Activated CD8-positive, alpha-beta memory T cell treated with anti-CD3 and anti-CD28 coated beads, Interleukin-2, amount 10 ng/mL, durations not matched to agents 7 days and 5 days (primary cell): ENCODE measurements at places on chromosomes 5 and 9. TPM values are rescaled to one million over a fixed set of nuclear protein-coding genes. Genes with fewer than 3 reads are reported as not detected.

DNA sequence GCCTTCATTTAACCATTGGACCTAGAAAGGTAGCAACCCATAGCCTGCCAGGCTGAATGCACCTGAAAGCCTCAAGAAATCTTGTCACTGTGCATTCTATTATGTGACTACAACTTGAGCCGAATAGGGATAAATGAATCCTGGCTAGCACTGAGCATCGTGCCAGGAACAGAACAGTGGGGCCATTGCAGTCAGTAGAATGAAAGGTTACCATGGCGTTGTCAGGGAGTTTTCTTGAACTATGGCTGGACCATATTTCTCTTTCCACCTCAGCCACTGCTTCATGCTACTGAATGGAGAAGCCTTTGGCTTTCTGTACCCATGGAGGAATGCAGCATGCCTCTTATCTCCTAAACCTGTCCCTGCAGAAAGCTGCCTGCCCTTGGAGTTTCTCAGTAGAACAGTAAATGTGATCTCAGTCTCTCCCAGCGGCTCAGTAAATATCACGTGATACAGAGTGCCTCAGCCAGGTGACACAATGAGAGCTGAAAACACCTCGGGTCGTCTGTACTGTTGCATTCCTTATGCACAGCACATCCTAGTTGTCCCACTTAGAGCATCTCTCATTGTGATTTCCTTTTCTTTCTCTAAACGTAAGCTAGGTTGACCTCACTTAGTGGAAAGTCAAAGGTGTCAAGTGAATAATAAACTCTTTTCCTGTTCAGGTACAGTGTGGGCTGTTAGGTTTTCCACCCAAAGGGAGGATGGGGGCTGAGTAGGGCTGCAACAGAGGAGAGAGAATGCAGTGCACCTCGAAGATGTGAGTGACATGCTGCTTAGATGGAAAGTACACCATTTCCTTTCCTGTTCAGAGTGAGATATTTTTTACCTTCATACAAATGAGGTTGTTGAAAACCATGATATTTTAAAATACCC lies 115.3 kb downstream of the MACIR start:
- no peaks in the 10 kb centered on the region for H3K4me1 ChIP-seq
- no peak overlapping the region for H3K4me3 ChIP-seq
- peaks cover 28% of the 10 kb centered on the region for H3K27me3 ChIP-seq
- no peak overlapping the region for H3K27ac ChIP-seq
- no peak for DNase-seq

GRCh38 chr9:110257956-110258355 lies 1.6 kb upstream of the TXN start:
- peaks cover 38% of the 10 kb centered on the region for H3K4me1 ChIP-seq
- DNase-seq = no peak
- peak overlapping the region; percentile 97 for H3K27ac ChIP-seq
- peaks cover 7% of the 10 kb centered on the region for H3K36me3 ChIP-seq

DNA sequence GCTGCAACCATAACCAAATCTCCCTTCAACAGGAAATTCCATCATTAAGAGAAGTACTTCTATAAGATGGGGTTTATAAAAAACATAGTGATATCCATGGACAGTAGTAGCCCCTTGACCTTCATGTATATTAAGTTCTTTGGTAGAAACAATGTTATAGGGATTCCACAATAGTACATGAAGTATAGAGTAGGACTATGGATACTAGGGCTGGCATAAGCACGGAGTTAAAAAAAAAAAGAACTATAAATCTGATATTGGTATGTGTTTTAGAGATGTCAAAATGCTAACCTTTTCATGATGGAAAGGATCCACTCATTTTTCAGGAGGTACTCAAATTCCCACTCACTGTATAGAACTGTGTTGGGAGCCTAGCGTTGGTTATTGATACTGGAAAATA lies 337.6 kb downstream of the FGF10 start:
- no peak overlapping the region for H3K27ac ChIP-seq
- no peaks in the 10 kb centered on the region for H3K4me1 ChIP-seq
- H3K27me3 ChIP-seq = no peaks in the 10 kb centered on the region
- H3K36me3 ChIP-seq = no peaks in the 10 kb centered on the region
- H3K4me3 ChIP-seq = no peak overlapping the region

DNA sequence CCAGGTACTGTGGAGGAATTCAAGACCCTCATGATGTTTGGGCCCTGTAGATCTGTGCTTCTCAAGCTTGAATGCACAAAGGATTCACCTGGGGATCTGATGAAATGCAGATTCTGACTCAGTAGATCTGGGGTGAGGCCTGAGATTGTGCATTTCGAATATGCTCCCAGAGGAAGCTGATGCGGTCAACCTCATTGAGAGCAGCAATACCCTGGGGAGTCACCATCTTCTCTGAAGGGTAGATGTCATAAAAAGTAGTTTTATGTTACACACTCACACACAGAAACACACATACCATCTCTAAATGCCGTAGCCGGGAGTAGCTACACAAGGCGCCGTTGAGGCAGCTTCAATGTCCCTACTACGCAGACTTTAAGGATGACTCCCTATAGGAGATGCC lies 55.8 kb upstream of the CPEB4 start:
- no peak for DNase-seq
- H3K36me3 ChIP-seq = no peaks in the 10 kb centered on the region
- H3K27ac ChIP-seq = no peak overlapping the region
- H3K27me3 ChIP-seq = no peaks in the 10 kb centered on the region

GRCh38 chr5:36230151-36230790 lies 11.5 kb downstream of the NADK2 start:
- no peaks in the 10 kb centered on the region for H3K4me1 ChIP-seq
- no peaks in the 10 kb centered on the region for H3K27me3 ChIP-seq
- H3K36me3 ChIP-seq = peaks cover 3% of the 10 kb centered on the region
- H3K4me3 ChIP-seq = no peak overlapping the region
- DNase-seq = no peak
- no peak overlapping the region for H3K27ac ChIP-seq

DNA sequence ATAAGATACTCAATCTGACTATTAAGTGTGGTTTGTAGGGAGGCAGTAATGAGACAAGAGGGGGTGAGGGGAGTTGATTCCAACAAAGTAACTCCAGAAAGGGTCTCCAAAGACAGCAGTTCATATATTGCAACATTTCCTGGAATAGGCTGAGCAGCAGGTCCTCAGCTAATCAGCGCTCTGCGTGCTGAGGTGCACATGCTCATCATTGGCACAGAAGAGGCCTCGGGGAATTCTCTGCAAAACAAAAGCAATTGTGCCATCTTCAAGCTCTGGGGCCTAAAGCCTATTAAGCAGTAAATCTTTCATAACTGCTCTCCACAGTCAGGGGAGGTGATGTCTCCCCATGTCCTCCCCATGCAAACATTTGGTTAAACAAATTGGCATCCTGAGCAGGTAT lies 357.3 kb downstream of the SPOCK1 start:
- H3K4me1 ChIP-seq = no peaks in the 10 kb centered on the region
- H3K27me3 ChIP-seq = peaks cover 2% of the 10 kb centered on the region
- DNase-seq = no peak

PRRX2 gene
- total RNA-seq = not detected

DNA sequence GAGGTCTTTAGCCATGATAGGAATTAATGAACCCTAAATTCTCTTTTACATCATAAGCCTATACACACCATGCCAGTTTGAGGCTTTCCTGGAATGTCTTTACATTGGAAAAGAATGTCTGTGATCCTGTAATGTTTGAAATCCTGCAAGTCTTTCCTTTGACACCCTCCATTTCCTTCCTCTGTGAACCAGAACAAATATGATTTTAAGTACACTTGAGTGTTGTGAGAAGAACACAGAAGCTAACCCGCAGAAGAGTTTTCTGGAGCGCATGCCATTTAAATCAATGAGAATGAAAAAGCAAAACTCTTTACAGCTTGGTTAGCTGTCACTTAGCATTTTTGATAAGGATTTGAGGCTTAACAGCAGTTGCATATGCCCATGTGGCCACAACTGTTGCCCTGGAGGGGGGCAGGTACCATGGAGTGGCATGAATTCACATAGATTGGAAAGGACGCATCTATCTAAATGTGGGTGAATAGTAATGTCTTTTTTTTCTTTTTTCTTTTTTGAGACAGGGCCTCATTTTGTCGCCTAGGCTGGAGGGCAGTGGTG lies 372.6 kb downstream of the KDM4C start:
- no peak for DNase-seq
- H3K27me3 ChIP-seq = no peaks in the 10 kb centered on the region
- peaks cover 38% of the 10 kb centered on the region for H3K36me3 ChIP-seq
- H3K4me3 ChIP-seq = no peak overlapping the region
- H3K4me1 ChIP-seq = peaks cover 3% of the 10 kb centered on the region
- peak overlapping the region; percentile 15 for H3K27ac ChIP-seq

FOXD4L4 gene
- not detected for total RNA-seq

DNA sequence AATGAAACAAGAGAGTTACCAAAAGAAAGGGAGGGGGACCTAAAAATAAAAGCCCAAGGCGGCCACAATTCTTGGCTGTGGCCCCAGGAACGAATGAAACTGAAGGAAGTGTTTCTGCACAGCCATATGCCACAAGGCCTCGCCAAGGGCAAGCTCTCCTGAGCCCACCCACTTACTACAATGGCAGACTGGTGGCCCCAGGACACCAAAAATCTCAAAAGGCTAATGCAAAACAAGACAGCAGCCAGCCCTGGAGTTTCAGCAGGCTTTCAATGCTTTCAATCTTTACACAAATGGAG lies 4.0 kb downstream of the CAMSAP1 start:
- no peak for DNase-seq
- H3K27me3 ChIP-seq = no peaks in the 10 kb centered on the region
- H3K4me1 ChIP-seq = peaks cover 32% of the 10 kb centered on the region
- H3K36me3 ChIP-seq = peaks cover 23% of the 10 kb centered on the region
- H3K27ac ChIP-seq = no peak overlapping the region

DNA sequence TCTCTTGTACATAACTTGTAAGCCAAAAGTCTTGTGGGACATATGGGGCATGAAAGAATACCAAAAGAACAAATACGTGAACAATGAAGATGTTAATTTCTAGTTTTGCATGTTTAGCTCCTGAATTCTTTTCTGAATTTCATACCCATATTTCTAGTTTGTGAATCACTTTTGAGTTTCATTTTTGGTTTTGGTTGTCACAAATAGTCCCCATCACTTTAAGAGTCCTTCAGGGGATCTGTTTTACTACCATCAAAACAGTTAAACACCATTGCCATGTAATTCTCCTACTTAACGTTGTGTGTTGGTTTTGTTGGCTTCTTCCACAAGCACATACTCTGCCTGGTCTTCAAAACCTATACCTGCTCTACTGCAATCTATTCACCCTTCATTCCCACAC lies 27.0 kb downstream of the VCAN start:
- no peak overlapping the region for H3K4me3 ChIP-seq
- no peak for DNase-seq
- H3K27me3 ChIP-seq = peaks cover 21% of the 10 kb centered on the region

GRCh38 chr9:126673689-126674364 lies 60.1 kb downstream of the LMX1B start:
- H3K4me3 ChIP-seq = no peak overlapping the region
- DNase-seq = no peak
- H3K27ac ChIP-seq = no peak overlapping the region
- H3K27me3 ChIP-seq = peaks cover 61% of the 10 kb centered on the region
- H3K36me3 ChIP-seq = peaks cover 2% of the 10 kb centered on the region

DNA sequence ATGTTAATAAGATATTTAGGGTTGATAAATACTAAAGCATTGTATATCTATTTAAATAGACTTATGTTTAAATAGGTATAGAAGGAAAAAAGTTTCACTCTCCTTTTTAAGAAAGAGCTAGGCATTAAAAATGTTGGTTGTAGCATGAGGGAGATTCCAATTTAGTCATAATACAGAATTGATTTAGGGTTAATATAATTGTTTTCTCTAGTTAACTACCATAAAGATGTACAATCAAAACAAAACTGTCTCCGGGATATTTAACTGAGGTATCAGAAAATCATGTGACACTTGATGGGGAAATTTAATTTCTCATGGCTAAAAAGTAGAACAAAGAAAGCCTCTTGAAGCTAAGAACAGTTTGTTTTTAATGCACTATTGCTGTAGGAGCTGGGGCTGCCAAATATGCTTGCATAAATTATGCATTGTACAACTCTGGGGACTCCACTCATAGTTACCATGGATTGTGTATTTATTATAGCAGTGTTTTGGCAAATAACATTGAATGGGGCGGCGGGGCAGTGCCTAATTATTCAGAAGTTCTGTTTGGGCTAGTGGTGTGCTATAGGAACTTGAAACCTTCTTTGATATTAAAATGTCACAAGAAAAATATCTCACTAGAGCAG lies 44.2 kb downstream of the SMC2 start:
- no peaks in the 10 kb centered on the region for H3K27me3 ChIP-seq
- H3K36me3 ChIP-seq = peaks cover 75% of the 10 kb centered on the region
- no peak overlapping the region for H3K27ac ChIP-seq
- no peak overlapping the region for H3K4me3 ChIP-seq

APBA1 gene
- 3.6 TPM for total RNA-seq

GRCh38 chr5:53777864-53778618 lies 217.6 kb downstream of the NDUFS4 start:
- H3K27me3 ChIP-seq = peaks cover 10% of the 10 kb centered on the region
- H3K4me3 ChIP-seq = no peak overlapping the region
- peaks cover 22% of the 10 kb centered on the region for H3K4me1 ChIP-seq
- DNase-seq = no peak
- H3K36me3 ChIP-seq = no peaks in the 10 kb centered on the region

FREM1 gene
- not detected for total RNA-seq

GRCh38 chr5:41510176-41510831 lies at the start of gene PLCXD3:
TSS of gene PLCXD3 (minus strand) at chr5:41510601. CDS start at chr5:41510526, 75 bp downstream.
- H3K27ac ChIP-seq = no peak within 1 kb of the TSS
- peaks cover 35% of the 10 kb centered on the region for H3K27me3 ChIP-seq
- H3K4me3 ChIP-seq = no peak within 1 kb of the TSS
- H3K36me3 ChIP-seq = no peaks in the 10 kb centered on the region

BHMT gene
- total RNA-seq = not detected

PHF24 gene
- total RNA-seq = not detected
